ENCODE measurements at places on chromosomes 4 and X. TPM values are rescaled to one million over a fixed set of nuclear protein-coding genes. Genes with fewer than 3 reads are reported as not detected.

Gene TMPRSS11B
- 84.9 TPM for total RNA-seq

Gene BGN
- 62.2 TPM for total RNA-seq

Gene GBA3
- total RNA-seq, result not detected

Gene ADD1
- 199 TPM for total RNA-seq

Gene XIAP
- total RNA-seq, result 64.6 TPM
